ENCODE measurements at places on chromosomes 5 and 9.

DNA sequence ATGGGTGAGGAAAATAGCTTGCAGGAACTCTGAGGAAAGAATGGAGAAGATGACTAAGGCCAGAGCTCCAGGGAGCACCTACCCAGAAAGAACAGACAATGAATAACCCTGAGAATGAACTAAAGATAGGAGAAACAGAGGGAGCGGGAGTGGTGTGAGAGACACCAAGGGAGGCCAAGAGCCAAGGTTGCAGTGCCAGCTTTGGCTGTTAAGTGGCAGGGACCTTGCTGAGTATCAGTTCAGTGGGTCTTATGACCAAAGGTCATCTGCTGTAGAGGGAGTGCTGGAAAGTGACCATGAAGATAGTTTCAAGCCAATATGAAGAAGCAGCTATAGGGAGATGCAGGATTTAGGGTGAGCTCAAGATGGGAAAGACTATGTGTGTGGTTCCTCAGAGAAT, 16.7 kb downstream of the P4HA2 start:
- no peak for ATAC-seq

- peak; percentile 53 for ATAC-seq
Observed at GRCh38 chr9:19229595-19230354, 718 bp upstream of the DENND4C start.

DNA sequence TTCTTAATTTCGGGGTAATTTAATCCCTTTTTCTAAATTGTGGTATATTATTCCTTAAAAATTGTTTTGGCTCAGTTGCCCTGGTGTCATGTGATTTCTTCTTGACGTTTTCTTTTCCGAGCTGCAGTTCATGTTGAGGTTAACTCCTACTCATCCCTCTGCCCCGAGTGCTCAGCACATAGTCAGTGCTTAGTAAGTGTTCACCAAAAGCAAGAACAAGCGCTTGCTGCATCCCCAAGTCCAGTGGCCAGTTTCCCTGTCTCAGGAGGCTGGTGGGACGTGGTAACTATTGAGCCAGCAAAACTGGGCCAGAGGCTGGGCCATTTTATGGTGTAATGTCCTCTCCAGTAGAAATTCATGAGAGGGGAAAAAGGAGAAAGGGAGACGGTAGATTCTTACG, 23.3 kb downstream of the TRIO start:
- ATAC-seq = no peak

DNA sequence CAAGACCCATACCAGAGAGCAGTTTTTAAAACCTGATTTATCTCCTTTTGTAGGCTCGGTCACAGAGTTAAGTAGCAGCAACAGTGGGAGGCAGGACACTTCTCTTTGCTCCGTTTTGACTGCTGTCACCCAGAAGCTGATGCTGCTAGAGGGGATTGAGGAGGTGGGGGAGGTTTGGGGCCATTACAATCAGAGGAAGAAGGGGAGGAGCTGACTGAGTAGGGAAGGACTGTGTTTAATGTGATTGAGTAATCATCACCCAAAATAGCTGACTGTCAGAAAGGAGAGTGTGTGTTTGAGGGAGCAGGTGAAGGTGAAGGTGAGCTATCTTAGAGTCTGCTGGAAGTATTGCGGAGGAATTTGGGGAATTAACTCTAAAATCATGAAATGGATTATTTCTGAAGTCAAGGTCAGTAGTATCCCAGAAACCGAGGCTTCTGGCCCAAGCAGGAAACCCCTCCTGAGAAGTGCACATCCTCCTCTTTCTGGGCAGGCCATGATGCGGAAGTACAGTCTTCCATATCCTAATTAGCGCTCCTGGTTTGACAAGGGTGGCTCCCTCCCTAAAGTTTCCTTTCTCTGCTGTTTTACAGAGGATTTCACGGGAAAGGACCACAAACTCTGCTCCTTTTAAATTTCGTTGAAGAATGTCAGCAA, 214.9 kb downstream of the PLK2 start:
- ATAC-seq = no peak

DNA sequence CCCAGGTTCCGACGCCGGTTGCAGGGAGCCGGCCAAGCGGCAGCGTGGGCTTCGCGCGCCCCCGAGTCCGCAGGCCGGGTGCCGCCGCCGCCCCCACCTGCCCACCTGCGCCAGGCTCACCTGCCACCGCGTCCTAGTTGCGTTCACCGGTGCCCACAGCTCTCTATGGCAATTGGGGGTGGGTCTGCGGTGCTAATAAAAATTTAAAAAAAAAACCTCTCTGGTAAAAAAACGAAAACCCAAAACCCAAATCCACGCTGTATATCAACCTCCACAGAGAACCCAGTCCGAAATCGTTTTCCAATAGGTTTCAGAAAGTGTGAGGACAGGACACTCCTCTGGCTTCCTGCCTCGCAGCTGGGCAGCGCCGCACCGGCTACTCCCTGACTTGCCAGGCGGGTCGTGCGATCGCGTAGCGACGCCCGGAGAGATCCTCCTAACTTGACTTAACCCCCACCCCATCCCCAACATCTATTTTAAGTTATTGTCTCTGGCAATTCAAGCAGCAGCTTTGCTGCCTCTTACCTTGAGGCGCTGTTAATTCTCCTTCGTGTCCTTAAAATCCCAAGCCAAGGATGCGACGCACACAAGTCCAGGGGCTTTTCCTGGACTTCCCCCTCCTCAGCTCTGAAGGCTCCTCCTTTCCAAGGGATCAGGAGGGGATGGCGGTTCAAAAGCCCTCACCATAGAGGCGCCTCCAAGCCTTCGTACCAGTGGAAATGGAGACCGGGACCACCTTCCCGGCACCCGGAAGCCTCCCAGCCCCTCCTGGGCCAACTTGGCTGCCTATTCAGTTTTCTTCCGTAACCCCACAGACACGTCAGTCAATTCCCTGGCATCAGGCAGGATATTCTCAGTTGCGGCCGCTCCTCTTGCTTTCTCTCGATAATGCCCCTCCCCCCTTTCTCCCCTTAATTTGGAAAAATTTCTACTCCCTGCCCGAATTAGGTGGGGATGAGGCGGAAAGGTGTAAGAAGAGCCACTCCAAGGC, 1639.4 kb upstream of the C9orf72 start:
- no peak for ATAC-seq

- peak; percentile 30 for ATAC-seq
Observed at GRCh38 chr9:124285903-124286291, 28.1 kb downstream of the NEK6 start.
